Naive thymus-derived CD8-positive, alpha-beta T cell (primary cell): ENCODE measurements at places on chromosomes 1 and 21. TPM values are rescaled to one million over a fixed set of nuclear protein-coding genes. Genes with fewer than 3 reads are reported as not detected.

Gene COL8A2
- total RNA-seq = 0.31 TPM

Gene COL11A1
- not detected for total RNA-seq

Gene LYPD8
- total RNA-seq = not detected

GRCh38 chr1:222769971-222770620 lies 33.1 kb downstream of the FAM177B start:
- DNase-seq = no peak

DNA sequence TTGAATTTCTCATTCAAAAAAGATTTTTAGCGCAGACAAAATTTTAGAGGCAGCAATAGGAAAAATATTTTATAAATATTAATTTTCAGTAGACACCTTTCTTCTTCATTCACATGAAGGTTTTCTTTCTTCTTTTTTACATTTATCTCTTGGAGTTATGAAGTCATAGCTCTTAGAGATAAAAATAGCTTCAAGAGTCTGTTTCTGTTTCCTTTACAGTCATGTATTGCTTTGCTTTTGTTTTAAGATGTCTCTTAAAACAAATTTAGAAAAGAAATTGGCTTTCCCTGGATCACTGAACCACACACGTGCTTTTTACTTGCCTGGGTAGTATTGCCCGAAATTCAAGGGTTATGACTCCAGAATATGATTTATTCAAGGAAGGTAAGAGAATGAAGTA lies 369.9 kb upstream of the LRRC7 start:
- DNase-seq = no peak

DNA sequence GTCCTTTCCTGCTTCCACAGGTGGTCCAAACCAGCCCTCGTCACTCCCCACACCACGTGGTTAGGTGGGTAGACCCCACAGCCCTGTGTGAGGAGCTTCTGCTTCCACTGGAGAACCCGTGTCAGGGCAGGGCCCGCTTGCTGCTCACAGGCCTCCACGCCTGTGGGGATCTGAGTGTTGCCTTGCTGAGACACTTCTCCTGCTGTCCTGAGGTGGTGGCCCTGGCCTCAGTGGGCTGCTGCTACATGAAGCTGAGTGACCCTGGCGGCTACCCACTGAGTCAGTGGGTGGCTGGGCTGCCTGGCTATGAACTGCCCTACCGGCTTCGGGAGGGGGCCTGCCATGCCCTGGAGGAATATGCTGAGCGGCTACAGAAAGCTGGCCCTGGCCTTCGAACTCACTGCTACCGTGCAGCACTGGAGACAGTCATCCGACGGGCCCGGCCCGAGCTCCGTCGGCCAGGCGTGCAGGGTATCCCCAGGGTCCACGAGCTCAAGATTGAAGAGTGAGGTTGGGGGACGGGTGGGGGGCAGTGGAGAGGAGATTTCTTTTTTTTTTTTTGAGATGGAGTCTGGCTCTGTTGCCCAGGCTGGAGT lies 5.5 kb upstream of the ISG20L2 start:
- no peak for DNase-seq

- DNase-seq = peak; percentile 33
Measured at GRCh38 chr1:230426246-230427093, at the start of gene PGBD5. PGBD5 (minus strand) TSS chr1:230426332; CDS start chr1:230425928, 404 bp downstream.

DNA sequence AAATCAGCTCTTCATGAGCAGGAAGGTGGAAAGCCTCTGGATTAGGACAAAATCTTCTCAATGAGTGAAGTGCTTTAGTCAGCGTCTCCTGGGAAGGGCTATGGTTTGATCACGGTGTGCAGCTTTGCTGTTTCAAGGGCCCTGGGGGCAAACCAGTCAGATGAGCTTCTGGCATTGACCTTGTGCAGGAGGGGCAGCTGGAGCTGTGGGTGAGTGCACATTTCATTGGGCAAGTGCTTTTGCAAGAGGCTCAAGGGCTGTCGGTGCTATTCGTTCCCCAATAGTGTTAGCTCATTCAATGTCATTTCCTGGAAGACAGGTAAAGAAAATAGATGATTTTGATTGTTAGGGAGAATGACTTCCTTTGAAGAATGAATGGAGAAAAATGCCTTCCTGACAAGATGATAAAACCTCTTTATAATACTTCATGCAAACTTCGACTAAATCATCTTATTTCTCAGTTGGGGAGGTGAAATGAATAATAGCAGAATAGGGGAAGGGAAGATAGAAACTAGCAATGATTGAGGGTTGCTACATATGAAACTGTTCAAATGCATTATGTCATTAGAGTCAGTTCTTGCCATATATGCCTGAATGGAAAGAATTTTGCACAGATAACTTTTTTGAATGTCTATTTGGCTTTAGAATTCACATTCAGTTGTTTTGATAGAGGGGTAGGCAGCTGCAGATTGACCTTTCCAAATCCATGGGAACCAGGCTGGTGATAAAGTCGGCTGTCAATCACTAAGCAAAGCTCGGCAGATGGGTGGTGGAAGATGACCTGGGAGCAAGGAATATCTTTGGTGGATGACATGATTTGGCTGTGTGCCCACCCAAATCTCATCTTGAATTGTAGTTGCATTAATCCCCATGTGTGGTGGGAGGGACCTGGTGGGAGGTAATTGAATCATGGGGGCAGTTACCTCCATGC lies 12.9 kb upstream of the DISC1 start:
- DNase-seq = no peak

GRCh38 chr1:119910618-119911017 lies 14.3 kb upstream of the ADAM30 start:
- DNase-seq = no peak

- DNase-seq = no peak
Measured at GRCh38 chr1:6612641-6613360, 730 bp upstream of the PHF13 start.
